Cardiac atrium fibroblast (primary cell): ENCODE measurements at places on chromosomes 4 and X. TPM values are rescaled to one million over a fixed set of nuclear protein-coding genes. Genes with fewer than 3 reads are reported as not detected.

STAP1 gene
- 0.16 TPM in 1 of 2 replicates, not detected in the other for total RNA-seq

SMAD1 gene
- total RNA-seq: 22.0 and 23.5 TPM in 2 replicates

AMOT gene
- 1.8 TPM in 2 replicates for total RNA-seq

POU3F4 gene
- not detected in 2 replicates for total RNA-seq

ARMCX1 gene
- total RNA-seq: 15.9 and 31.8 TPM in 2 replicates

MRPL1 gene
- total RNA-seq: 20.4 and 22.0 TPM in 2 replicates

CT45A5 gene
- not detected in 2 replicates for total RNA-seq

ARMCX4 gene
- 0.90 and 2.1 TPM in 2 replicates for total RNA-seq

BTK gene
- total RNA-seq: not detected in 2 replicates

CD38 gene
- total RNA-seq: 0.16 TPM in 1 of 2 replicates, not detected in the other

BTC gene
- not detected in 2 replicates for total RNA-seq

GLRB gene
- total RNA-seq: 1.5 and 2.0 TPM in 2 replicates
